Inflammatory macrophage (primary cell): ENCODE measurements at places on chromosomes 6 and 20.
A peak's percentile ranks its signal among the peaks of the same experiment; 100 is the strongest.

- DNase-seq: no peak
These were observed 73.4 kb downstream of the REPS1 start for GRCh38 chr6:138914701-138915100.

- peak; percentile 96 for DNase-seq
These were observed 297.4 kb downstream of the QKI start for GRCh38 chr6:163711615-163712565.

GRCh38 chr6:107264357-107264840 lies 149.1 kb upstream of the BEND3 start:
- DNase-seq: no peak

DNA sequence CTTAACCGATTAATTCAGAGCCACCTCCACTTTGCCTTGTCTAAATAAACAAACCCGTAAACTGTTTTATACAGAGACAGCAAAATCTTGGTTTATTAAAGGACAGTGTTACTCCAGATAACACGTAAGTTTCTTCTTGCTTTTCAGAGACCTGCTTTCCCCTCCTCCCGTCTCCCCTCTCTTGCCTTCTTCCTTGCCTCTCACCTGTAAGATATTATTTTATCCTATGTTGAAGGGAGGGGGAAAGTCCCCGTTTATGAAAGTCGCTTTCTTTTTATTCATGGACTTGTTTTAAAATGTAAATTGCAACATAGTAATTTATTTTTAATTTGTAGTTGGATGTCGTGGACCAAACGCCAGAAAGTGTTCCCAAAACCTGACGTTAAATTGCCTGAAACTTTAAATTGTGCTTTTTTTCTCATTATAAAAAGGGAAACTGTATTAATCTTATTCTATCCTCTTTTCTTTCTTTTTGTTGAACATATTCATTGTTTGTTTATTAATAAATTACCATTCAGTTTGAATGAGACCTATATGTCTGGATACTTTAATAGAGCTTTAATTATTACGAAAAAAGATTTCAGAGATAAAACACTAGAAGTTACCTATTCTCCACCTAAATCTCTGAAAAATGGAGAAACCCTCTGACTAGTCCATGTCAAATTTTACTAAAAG lies 2.7 kb downstream of the FOXC1 start:
- DNase-seq: no peak

GRCh38 chr6:52663120-52663935 lies 7.6 kb upstream of the TMEM14A start:
- DNase-seq: peak; percentile 68

GRCh38 chr20:2759143-2759542 lies 41.3 kb downstream of the CPXM1 start:
- no peak for DNase-seq

- no peak for DNase-seq
These were observed 21.4 kb downstream of the KCNQ5 start for GRCh38 chr6:72643214-72643613.

DNA sequence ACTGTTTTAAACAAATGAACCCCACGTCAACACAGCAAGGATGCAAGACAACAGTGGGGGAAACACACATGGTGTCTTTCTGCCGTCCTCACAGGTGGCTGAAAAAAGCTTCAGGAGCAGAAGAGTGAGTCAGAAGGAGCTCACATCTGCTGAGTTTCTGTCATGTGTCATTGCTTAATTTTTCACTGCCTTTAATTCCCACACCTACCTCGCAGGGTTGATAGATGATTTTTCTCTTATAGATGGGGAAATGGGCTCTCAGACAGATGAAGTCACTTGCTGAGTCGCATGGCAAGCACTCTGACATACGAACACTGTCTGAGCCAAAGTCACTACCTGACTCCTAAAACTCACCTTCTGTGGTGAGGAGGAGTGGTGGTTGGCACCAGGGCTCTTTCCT lies 28.3 kb upstream of the CARMIL1 start:
- no peak for DNase-seq

GRCh38 chr6:20704325-20705025 lies 170.2 kb downstream of the CDKAL1 start:
- DNase-seq: no peak

DNA sequence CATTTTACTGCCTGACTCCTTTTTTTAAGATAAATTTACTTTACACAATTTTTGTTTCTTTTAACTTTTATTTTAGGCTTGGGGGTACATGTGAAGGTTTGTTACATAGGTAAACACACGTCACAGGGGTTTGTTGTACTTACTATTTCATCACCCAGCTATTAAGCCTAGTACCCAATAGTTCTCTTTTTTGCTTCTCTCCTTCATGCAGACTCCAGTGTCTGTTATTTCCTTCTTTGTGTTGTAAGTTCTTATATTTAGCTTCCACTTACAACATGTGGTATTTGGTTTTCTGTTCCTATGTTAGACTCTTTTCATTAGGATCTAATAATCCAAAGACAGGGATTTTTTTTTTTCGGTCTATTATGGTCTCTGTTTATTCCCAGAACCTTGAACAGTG lies 83.5 kb upstream of the CCN6 start:
- DNase-seq: peak; percentile 78

- peak; percentile 62 for DNase-seq
These were observed 96.9 kb downstream of the TCP11 start for GRCh38 chr6:35044145-35044745.

- DNase-seq: no peak
These were observed 35.2 kb upstream of the YWHAB start for GRCh38 chr20:44850272-44850671.

GRCh38 chr6:5457983-5458683 lies 196.8 kb downstream of the FARS2 start:
- no peak for DNase-seq

DNA sequence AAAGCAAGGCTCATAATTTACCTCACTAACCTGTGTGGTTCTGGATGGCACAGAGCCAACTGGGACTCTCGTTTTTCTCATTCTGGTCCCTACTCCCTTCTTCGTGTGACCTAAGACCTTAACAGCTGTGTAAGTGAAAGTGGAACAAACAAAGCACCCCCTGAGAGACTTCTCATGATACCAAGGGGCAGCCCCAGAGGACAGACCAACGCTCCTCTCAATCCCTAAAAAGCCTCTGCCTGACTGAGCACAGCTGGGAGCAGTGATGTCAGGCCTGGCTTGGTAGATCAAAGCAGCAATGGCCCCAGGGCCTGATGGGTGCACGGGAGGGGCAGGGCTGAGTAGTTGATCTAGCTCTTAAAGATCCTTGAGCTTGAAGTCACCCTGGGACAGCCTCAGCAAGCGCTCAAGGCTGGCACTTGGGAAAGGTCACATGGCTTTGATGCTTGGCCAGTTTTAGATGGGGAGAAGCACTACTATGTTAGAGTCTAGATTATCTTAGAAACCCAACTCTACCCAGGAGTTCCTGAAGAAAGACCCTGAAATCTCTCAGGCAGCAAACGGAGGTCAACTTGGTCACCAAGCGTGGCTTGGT lies 16.2 kb upstream of the TGM2 start:
- DNase-seq: no peak

DNA sequence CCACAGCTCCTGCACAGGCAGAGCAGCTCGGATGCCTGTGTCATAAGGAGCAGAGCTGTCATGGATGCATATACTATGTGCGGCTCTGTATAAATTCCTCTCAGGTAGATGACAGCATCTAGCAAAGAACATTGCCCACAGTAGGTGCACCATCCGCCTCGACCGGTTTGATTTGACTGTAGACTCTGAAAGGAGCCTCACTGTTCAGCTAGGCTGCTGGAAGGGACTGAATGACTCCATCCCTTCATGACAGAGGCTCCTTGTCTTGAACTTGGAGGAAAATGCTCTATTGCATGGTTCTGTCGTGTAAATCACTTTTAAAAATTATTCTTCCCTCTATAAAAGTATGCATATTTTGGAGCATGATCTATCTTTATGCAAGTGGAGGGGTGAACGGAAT lies 128.8 kb upstream of the QKI start:
- DNase-seq: no peak

- no peak for DNase-seq
These were observed 474.9 kb upstream of the CHD6 start for GRCh38 chr20:42093041-42093440.

- peak; percentile 41 for DNase-seq
These were observed 16.1 kb upstream of the SLC17A3 start for GRCh38 chr6:25889877-25890853.

- no peak for DNase-seq
These were observed 339.7 kb downstream of the PRKN start for GRCh38 chr6:162387718-162388382.

DNA sequence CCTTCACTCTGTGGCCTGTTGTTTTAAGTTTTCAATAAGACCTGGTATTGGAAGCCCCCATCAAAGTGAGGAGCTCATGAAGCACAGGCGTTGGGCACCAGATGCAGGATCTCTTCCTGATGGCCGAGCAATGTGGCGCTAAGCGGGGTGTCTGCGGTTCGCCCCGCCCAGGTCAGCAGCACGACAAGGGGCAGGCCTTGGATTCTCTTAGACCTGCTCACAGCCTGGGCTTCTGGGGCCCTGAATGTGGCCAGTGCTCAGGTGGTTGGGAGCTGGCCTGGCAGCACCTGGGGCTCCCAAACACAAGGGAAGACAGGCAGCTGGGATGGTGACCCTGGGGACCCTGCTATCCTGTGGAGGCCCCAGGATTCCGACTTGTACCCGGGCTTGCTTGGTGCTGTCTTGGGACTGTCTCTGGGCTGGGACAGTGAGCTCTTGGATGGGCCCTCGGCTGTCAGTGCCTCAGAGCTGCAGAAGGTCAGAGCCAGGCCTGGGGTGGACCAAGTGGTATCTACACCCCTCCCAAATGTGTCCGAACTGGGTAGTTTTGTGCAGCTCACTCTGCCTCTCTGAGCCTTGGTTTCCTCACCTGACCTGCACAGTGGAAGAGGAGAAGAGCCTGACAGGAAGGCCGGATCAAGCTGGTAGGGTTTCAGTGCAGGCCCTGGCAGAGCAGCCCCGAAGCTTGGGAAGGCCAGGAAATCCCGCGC lies 69.1 kb downstream of the PHACTR3 start:
- no peak for DNase-seq

DNA sequence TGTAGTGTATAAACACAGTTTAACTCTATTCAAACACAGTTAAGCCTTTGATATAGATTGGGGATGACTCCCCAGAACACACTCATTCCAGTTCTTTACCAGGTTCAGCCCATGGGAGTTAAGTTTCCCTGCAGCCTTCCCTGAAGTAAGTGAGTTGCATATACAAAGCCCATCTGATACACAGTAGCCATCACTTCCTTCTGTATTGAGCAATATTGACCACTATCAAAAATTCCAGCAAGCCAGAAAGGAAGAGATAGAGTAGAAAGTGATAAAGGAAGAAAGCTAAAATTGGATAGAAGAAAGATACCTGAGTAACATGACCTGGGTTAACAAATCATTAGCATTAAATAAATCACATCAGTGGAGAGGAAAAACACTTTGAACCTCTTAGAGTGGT lies 34.6 kb downstream of the DEFB114 start:
- DNase-seq: no peak

- peak; percentile 22 for DNase-seq
These were observed 83.4 kb upstream of the ASF1A start for GRCh38 chr6:118810420-118811027.

DNA sequence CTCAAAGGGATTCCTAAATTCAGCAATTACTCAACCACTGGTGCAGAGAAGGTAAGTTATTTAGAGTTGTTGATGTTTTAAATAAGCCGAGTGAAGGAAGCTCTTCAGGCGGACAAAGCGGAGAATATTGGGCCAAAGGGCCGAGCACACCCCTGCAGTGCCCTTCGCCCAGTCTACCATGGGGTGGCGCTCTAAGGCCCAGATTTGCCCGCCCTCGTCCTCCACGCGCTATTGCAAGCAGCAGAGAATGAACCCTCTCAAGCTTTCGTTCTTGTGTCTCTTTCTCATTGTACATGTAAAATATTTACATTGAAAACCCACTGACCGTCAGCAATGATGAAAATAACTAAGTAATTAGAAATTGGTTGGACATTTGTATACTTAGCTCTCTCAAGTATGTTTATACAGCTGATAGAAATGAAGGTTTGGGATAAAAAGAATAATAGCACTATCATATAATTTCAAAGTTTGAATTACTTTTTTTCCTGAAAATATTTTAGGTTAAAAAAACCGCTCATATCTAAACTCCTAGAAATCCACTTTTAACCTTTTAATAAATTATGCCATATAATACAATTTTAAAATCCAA lies 195.0 kb upstream of the CEP162 start:
- peak; percentile 4 for DNase-seq

GRCh38 chr20:7015257-7015656 lies 247.8 kb downstream of the BMP2 start:
- DNase-seq: no peak
